ENCODE measurements at places on chromosomes 2 and 18.

GRCh38 chr2:68031542-68032160 lies 31.2 kb downstream of the C1D start:
- DNase-seq: no peak

- DNase-seq: no peak
Measured at GRCh38 chr2:65382323-65382722, 50.1 kb downstream of the SPRED2 start.

DNA sequence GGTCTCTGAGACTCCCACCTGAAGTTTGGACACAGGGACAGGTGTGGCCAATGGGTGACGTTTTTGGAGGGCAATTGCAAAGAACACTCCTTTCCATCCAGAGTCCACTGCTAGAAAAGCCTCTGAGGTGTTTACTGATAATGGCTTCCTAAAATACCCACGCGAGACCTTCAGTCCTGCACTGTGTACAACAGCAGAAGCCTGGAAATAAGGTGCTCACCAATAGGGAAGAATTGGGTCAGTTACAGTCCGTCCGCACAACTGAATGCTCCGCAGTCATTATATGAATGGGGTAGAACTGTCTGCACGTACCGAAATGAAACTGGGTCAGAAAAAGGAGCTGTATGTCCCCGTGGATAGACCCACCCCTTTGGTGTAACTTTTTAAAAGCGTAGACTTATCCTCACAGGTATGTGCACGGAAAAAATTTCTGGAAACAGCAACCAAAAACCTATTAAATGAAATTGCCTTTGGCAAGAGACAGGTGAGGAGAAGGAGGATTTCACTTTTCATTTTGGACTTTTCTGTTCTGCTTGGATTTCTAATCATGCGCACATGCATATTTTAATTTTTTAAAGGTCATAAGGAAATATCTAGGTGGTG lies 29.4 kb downstream of the SDC1 start:
- no peak for DNase-seq

DNA sequence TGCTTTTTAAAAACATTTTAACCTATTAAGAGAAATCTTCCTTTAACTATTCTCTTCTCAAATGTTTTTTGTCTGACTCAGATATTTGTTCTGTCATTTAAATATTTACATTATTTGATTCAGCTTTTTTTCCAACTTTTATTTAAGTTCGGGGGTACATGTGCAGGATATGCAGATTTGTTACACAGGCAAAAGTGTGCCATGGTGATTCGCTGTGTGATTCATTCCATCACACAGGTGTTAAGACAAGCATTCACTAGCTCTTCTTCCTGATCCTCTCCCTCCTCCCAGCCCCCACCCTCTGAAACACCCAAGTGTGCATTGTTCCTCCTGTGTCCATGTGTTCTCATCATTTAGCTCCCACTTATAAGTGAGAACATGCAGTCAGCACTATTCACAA lies 19.4 kb downstream of the SP100 start:
- DNase-seq: no peak

DNA sequence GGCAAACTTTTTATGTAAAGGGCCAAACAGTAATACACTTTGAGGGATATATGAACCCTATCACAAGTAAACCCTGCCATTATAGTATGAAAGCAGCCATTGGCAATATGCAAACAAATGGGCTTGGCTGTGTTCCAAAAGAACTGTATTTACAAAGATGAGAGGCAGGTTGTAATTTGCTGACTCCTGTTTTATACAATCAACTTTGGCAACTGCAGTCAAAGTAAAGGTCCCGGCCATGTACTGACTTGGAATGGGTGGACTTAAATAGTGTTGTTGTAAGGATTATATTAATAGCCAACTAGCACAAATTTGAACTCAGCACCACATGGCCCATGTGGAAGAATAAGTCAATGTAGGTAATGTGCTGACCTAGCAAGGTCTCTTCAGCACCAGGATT lies 223.4 kb downstream of the WDPCP start:
- DNase-seq: no peak

DNA sequence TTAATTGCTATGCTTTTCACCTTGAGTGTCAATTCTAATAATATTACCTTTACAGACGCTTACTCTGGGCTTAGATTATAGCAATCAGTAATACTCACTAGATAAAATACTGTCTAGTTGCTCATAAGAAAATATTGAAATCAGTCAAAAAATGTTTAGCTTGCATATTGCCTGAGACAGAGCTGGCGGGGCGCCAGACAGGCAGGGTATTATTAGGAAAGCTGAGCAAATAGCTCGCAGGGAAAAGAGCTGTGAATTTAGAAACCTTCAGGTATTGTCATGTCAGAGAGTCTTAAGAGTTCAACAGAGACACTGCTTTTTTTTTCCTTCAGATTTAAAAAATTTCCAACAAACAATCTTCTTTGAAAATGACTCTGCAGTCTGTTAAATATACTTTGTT lies 118.4 kb downstream of the MEIS1 start:
- no peak for DNase-seq

- DNase-seq: no peak
Measured at GRCh38 chr2:212005085-212005671, 533.4 kb downstream of the ERBB4 start.

DNA sequence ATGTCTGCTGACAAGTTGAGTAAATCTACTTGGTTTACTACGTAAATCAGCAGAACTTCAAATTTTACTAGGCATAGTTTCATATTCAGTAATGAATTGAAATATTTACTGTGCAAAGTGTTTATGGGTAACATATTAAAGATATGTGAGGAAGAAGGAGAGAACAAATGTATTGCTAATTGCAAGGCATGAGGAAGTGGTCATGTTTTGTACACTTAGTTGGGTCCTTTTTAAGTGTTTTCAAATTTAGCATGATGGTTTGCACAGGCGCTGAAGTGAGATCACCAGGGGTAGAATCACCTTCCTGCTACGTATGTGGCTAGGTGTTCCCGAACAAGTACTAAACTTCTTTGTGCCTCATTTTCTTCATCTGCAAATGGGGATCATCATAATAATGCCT lies 1534.4 kb downstream of the LRP1B start:
- DNase-seq: no peak

GRCh38 chr2:17637131-17637906 lies 96.8 kb downstream of the VSNL1 start:
- DNase-seq: no peak

DNA sequence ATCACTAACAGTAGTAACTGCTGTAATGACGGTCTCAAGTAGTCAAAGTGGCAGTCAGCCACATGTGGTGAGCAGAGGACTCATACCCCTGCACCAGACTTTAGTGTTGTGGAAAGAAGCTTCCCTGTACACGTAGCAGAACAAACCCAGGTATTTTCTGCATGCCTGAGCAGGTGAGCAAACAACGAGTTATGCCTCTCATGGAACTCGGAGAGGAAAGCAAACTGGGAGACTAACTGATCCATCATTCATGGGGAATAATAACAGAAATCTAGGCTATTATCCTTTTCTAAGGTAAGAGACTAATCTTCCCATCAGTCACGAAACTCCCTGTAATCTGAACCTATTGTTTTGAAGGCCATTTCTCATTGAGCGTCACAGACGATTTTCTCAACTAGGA lies 1495.2 kb upstream of the NXPH2 start:
- DNase-seq: peak; percentile 16

GRCh38 chr2:33392366-33392765 lies 84.1 kb upstream of the RASGRP3 start:
- DNase-seq: no peak

- no peak for DNase-seq
Measured at GRCh38 chr2:232839411-232840079, 30.5 kb upstream of the SNORC start.

DNA sequence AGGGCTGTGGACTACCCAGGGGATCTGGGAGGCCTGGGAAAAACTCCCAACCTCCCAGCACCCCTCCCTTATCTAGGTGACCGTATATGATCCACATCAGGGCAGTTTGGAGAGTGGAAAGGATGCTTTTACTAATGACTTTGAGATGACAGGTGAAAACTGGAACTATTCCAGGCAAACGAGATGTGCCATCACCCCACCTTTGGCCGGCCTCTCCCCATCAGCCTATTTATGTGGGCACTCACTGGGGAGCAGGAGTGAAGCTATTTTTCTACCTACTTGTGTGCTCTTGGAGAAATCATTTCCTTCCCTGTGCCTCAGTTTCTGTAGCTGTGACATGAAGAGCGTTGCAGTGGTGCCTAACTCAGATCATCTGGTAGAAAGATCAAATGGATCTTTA lies 107.2 kb downstream of the SMAD7 start:
- DNase-seq: no peak

GRCh38 chr2:221426929-221427328 lies 145.2 kb downstream of the EPHA4 start:
- no peak for DNase-seq

DNA sequence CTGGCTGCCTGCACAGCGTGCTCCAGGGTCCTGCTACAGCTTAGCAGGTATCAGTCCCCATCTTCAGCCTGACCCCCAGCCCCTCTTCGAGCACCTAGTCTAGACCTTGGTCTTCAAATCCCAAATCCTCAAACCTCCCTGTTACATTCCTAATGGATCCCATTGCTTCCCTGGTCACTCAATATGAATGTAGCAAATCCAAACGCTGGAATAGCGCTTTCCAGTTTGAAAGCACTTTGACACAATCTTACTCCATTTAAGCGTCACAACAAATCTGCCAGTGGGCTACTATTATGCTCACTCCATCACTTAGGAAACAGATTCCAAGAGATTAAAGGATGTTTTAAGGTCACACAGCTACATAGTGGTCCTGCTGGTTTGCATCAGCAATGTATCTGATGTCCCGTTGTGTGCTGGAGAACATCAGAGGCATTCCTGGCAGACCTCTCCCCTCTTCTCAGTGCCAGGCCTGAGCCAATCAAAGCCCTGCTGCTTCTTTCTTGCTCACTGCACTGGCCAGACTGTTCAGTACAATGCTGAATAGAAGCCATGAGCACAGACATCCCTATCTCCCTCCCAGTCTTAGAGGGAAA lies 11.1 kb upstream of the INO80C start:
- DNase-seq: no peak

- no peak for DNase-seq
Measured at GRCh38 chr18:21853016-21853415, 112.4 kb downstream of the MIB1 start.

- DNase-seq: peak; percentile 75
Measured at GRCh38 chr2:66494708-66495107, 59.8 kb downstream of the MEIS1 start.

GRCh38 chr2:212730994-212731393 lies 192.4 kb upstream of the ERBB4 start:
- no peak for DNase-seq

- peak; percentile 25 for DNase-seq
Measured at GRCh38 chr18:44781886-44782285, 101.2 kb downstream of the SETBP1 start.

- no peak for DNase-seq
Measured at GRCh38 chr18:55447672-55448018, 140.3 kb downstream of the TCF4 start.

DNA sequence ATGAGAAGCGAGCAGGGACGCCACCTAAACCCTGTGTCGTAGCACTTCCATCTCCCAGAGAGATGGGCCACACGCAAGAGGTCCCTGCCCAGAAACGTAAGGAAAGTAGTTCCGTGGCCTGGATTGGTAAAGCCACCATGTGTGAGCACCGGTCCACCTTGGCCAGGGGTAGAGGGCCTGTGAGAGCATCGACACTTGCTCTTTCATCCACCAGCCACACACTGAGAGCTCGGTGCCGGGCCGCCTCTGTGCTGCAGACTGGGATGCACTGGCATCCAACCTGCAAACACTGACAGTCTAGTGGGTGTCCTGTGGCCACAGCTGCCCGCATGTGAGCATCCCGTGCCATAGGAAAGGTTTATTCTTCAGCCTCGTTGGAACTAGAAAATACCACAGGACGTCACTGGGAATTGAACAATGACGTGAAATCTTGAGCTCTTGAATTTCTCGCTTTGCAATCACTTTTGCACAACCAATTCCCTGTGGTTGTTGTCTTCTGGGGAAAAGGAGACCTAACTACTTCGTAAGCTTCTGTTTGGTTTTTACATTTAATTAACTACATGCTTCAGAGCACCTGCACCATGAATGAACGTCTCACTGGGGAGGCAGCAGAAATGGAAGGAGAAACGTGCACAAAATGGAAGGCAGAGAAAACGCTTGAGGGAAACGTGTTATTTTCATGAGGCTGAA lies 212.0 kb upstream of the RAB6C start:
- no peak for DNase-seq

- DNase-seq: no peak
Measured at GRCh38 chr2:112829961-112830681, 6.5 kb downstream of the IL1B start.

DNA sequence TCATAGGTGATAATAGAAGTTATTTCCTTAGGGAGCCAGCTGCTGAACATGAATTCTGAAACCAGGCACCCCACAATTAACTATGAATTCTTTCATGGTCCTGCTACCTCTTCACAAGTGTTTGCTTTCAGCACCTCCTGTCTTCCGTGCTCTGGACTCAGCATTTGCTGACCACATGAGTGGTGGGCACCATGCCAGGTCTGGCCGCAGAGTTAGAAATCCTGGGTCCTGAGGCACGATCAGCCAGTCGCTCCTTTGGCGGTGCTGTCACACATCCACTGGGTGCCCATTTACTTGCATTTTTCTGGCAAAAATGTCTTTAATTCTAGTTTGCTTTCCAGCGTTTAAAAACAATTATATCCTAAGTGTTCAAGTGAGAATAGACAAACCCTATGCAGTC lies 196.4 kb upstream of the PXDN start:
- peak; percentile 9 for DNase-seq

DNA sequence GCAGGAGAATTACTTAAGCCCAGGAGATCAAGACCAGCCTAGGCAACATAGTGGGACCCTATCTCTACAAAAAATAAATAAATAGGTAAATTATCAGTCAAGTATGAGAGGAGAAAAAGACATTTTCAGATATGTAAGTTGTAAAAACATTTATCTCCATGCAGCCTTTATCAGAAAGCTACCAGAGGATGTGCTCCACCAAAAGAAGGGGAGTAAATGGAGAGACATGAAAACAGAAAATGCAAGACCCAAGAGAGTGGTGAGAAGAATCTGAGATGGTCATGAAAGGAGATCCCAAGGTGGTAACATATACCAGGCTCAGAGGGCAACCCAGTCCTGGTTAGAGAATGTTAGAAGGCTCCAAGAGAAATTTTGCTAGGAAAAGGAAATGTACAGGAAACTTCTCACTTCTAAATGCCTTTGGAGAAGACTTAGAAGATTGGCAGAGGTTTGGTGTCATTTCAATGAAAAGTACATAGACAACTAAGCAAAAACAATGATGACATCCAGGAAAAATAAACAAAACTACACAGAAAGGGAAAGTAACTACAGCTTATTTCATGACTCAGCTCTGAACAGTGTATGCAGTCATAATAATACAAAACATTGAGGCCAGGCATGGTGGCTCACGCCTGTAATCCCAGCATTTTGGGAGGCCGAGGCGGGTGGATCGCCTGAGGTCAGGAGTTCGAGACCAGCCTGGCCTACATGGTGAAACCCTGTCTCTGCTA lies 19.5 kb downstream of the CIB4 start:
- DNase-seq: no peak

- no peak for DNase-seq
Measured at GRCh38 chr2:51969347-51969746, 937.4 kb upstream of the NRXN1 start.

GRCh38 chr2:218383892-218384519 lies 1.9 kb downstream of the SLC11A1 start:
- no peak for DNase-seq

Data from epithelial cell of proximal tubule (primary cell).